Activated gamma-delta T cell (primary cell): ENCODE measurements at places on chromosomes 12 and 14.
A peak's percentile ranks its signal among the peaks of the same experiment; 100 is the strongest.

DNA sequence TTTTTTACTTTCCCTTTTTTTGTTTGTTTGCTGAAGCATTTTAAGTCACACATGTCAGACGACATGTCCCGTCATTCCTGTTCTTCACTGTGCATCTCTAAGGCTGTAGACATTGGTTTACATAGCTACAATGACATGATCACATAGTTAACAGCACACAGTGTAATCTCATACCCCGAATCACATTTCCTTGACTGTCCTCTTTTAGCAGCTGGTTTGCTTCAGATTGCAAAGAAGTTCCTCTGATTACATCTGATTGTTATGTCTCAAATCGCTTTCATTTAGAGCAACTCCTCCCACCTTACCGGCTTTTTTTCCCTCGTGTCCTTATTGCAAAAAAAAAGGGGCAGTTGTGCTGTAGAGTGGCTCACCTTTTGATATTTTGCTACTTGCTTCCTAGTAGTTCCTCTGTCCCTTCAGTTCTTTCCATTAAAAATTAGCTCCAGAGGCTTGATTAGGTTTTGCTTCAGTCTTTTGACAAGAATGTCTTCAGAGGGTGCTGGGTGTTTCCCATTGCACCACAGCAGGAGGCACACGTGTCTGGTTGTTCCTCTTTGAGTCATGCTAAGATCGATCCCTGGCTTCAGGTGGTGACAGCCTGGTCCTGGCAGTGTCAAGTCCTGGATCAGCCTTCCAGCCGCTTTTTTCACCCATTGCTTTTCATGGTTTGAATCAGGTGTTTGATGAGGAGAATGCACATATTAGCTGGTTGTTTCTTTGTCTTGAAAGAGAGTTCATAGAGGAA is 35.0 kb downstream of the ZNF664 start:
- no peak for DNase-seq

DNA sequence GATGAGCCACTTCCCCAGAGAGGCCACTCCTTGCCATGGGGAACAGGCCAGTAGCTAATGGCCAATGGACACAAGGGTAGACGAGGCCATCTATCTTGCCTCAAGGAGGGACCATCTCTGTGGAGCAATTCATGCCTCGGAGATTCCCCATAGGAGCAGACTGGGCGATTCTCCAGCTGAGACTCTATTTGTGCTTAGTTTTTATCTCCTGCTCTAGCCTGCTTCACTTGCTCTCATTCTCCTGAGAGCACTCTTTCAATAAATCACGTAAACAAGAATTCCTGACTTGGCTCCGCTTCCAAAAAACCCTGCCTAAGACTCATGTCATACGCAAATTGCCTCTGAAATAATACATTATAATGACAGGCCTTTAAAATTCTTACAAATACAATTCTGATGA is 396.4 kb upstream of the USP15 start:
- DNase-seq, result no peak

DNA sequence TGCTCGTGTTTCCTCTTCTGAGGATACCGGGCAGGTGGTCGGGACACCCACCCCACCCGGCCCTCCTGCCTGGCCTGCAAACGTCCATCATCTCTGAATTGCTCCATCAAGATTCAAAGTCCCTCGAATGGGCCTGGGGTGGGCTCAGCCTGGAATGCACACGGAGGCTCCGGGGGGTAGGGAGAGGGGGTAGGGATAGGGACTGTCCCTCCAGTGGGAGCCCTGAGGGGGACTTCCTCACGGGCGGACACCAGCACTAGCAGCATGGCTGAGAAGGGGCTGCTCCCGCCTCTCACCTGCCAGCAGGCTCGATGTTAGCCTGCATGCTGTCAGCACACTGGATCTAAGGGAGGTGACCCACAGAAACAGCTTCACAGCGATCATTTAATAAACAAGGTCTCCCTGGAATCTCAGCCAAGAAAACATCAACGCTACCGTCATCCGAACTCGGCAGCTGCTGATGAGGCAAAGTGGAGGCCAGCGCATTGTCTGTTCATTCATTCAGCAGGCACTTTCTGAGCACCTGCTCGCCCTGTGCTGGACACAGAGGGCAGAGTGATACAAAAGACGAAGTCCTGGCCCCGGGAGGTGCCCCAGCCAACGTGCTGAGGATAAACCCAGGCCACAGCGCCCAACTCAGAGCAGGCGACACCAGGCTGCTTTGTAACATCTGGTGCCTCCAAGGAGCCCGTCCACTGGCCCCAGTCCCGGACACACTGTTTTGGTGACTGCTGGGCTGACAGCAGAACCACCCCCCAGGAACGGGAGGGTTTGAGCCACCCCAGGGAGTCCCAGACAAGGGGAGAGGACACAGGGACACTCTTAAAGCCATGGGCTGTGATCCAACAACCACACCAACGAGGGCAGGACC is 6.3 kb downstream of the TMEM179 start:
- DNase-seq, result no peak

- DNase-seq, result no peak
Observed at GRCh38 chr14:71193663-71194062, 286.4 kb downstream of the PCNX1 start.

GRCh38 chr12:21583587-21583986 is 21.1 kb downstream of the GYS2 start:
- no peak for DNase-seq

GRCh38 chr14:37787879-37788494 is 192.6 kb downstream of the TTC6 start:
- DNase-seq, result no peak

DNA sequence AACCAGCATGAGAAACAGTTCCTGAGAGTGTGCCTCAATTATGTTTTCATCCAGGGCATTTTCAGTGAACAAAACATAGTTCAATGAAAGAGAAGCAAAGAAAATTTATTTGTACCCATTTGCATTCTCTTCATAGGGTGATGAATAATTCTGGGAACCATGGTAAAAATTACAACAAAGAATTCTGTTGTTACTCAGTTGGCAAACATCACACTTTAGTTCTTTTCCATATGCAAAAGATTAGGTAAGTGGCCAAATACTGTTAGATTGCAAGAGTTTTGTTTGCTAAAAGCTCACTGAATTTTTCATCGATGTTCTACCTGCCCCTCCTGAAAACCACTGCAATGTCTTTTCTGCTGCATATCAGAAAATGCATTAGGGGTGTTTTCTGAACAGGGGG is 132.4 kb upstream of the RGS6 start:
- DNase-seq, result no peak

DNA sequence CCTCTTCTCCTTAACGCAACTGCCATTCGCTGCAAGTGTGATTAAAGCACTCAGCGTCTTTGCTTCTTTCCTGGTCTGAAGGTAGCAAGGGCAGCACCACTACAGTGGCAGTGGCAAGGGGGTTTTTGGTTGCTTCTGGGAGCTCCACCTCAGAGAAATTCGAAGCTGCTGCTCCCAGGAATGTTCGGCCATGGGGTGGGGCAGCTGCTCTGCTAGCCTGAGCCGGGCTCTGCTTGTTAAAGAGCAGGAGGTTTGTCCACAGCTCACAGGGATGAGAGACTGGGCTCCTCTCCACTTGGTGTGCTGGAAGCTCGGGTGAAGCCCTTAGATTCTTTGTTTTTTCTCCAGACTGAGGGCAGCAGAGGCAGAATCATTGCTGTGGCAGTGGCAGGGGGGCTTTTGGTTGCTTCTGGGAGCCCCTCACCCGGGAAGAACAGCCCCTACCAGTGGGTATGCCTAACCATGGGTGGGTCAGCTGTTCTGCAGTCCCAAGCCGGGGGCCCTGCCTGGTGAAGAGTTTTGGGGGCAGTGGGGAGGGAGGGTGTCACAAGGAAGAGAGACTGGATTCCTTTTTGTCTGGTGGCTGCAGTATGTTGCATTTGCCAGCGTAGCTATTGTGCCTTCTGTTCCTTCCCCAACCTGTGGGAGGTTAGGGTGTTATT is 340.2 kb downstream of the AEBP2 start:
- DNase-seq, result no peak

GRCh38 chr14:63367742-63368364 is 49.1 kb upstream of the GPHB5 start:
- no peak for DNase-seq

DNA sequence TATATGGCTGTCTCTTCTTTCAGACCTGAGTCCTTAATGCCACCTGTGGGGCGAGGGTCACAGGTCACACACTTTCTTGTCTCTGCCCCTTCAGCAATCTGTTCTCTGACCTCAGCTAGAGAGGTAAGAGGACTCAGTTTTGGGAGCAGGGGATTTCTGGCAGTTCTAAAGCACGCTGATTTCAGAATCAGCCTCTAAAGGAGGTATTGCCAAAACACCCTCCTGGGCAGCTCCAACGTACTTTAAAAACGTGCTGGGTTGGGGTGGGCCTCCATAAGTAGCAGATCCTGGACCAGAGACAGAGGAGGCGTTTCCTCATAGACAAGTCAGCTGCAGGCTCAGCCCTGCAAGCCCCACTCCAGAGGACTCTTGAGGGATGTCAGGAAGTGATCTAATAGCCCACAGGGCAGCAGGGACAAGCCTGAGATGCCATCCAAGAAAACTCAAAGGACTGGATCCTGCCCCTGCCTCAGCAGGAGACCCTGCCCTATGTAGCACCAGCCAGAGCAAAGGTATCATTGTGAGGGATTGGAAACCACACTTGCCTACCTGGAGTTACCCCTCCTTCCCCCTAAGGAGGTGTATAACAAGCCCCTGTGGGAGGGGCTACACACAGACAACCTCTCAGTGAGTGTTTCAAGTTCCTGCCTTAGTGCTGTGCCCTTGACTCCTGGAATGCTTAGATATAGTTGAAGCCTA is 8.5 kb downstream of the CTDSP2 start:
- no peak for DNase-seq

DNA sequence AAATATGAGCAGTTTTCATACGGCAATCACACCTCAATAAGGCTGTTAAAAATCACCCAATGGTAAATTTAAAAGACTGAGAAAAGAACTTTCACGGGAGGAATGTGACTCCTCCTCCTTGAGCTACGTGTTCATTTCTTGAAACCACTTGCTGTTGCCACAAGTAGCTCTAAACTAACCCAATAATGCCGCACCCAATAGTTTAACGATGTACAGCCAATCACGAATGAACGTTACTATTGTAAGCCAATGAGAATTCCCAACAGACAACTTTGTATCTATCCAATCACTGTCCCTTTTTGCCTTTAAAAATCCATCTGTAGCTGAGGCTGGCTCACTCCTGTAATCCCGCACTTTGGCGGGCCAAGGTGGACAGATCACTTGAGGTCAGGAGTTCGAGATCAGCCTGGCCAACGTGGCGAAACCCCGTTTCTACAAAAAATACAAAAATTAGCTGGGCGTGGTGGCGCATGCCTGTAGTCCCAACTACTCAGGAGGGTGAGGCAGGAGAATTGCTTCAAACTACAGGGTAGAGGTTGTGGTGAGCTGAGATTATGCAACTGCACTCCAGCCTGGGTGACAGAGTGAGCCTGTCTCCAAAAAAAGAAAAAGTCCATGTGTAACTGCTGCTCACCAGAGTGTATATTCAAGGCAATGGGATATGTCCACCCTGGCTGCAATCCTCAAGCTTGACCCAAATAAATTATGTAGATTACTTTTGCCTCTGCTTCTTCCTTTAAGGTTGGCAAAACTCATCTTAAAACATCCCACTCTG is 24.4 kb upstream of the BTBD6 start:
- no peak for DNase-seq

DNA sequence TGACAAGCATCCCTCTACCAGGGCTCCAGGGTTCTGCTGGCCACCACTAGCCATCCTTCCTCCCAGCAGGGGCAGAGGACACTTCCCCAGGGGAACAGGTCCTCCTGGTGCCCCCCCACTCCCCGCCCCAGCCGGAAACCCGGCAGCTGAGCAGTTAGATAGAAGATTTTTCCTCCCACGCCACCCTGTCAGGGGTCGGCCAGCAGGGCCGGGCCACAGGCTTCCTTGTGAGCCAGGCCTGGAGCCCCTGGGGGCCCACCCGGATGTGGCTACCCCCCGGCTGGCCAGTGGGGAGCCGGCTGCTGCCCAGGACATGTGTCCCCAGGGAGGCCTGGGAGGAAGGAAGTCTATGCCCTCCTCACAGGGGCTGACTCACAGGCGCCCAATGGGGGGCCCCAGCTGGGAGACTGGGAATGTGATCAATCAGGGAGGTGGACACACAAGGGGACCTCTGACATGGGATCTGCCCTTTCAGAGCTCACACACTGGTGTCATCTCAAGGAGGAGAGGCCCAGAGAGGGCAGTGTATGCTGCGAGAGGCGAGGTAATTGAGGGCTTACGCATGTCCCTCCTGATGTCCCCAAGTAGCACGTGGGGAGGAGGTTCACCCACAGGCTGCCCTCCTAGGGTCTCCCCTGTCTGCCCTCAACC is 4.2 kb downstream of the SH2B3 start:
- DNase-seq, result peak; percentile 42

DNA sequence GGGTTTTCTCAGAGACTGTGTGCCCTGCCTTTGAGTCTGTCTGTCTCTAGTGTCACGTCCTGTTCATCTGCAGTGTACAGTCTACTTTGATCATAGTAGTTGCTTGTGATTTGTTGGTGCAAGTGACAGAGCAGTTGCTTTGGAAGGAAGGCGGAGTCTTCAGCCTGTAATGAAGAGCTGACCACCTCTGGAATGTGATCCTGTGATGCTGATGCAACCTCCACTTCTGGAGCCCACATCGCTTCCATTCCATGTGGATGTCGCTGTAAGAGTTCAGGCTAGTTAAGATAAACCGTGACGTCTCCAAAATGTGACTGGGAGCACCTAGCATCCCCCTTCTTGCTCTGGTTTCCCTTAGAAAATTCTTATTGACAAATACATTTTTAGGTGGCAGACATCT is 51.8 kb downstream of the PELI2 start:
- no peak for DNase-seq

DNA sequence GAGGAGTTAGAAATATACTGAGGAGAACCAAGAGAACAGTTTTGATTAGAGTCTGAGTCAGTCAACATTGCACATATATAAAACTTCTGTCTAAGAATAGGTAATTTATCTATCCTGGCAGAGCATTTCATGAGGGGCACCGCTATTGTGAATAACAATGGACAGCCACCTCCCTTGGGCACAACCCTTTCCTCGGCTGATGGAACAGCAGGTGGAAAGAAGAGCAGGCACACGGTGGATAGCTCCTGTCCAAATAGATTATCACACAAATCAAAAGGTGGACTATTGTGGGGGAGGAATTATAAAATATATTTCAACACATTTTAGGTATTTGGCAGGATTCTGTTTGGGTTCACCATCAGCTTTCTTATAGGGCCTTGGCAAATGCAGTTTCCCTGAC is 84.0 kb upstream of the PTPRB start:
- DNase-seq, result no peak

- no peak for DNase-seq
Observed at GRCh38 chr12:69355363-69356028, 4.0 kb upstream of the YEATS4 start.

GRCh38 chr12:127230843-127231260 is 1036.1 kb upstream of the TMEM132C start:
- no peak for DNase-seq

- DNase-seq, result no peak
Observed at GRCh38 chr12:8780389-8780788, 42.0 kb upstream of the A2ML1 start.

GRCh38 chr12:107474639-107475539 is 210.7 kb upstream of the PWP1 start:
- DNase-seq, result no peak

DNA sequence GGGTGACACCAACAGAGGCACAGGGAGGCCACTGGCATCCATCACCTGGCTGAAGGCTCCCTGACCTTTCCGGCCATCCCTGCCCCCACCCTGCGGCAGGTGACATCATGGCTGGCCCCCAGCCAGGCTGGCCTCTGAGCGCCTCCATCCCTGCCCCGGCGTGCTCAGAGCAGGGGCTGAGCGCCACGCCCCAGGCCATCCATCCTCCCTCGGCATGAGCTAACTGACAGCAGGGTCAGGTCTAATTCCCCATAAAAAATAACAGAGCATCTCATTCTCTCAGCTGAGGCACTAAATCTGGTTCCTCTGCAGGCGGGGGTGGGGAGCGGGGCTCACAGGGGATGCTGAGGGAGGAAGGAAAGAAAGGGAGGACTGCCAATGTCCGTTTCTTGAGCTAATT is 50.7 kb downstream of the PRIMA1 start:
- no peak for DNase-seq
